Endodermal cell (in vitro differentiated cells): ENCODE measurements at places on chromosomes 16 and 17.

DNA sequence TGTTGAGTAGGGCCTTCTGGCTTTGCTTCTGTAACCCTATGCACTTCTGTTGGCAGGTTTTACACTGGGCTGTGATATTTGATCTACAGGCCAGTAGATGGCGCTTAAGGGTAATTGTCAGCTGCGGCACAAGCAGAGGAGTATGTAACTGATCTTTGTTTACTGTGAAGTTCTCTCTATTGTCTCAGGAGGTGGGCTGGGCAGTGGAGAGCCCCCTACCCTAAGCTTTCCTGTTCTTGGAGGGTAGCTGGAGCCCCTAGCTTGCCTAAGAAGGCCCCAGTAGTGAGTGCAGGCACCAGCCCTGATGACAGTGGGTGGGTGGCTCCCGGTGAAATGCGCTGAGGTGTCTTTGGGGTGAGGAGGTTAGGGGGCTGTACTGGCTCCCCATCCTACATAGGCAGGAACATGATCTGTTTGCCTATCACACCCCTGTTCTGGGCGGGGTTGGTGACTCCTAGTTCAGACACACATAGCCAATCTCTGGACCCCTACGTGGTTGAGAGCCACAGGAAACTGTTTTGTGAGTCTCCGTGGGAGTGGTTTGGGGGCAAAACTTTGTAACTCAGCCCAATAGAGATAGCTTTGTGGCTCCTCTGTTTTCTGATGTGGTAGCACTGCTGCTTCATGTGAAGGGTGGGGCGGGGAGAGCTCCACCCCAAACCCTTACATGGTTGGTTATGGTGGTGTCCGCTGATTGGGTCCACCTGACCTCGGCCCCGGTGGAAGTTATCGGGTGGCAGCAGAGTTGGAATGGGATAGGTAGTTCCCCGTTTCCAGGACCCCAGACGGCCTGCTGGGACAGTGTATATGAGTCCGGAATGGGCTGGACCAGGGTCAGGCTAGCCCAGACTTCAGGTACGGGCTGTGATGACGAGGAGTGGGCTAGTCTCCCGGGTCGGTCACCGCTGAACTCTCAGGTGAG lies 60.4 kb downstream of the SLFN11 start:
- DNase-seq, result peak; percentile 87

DNA sequence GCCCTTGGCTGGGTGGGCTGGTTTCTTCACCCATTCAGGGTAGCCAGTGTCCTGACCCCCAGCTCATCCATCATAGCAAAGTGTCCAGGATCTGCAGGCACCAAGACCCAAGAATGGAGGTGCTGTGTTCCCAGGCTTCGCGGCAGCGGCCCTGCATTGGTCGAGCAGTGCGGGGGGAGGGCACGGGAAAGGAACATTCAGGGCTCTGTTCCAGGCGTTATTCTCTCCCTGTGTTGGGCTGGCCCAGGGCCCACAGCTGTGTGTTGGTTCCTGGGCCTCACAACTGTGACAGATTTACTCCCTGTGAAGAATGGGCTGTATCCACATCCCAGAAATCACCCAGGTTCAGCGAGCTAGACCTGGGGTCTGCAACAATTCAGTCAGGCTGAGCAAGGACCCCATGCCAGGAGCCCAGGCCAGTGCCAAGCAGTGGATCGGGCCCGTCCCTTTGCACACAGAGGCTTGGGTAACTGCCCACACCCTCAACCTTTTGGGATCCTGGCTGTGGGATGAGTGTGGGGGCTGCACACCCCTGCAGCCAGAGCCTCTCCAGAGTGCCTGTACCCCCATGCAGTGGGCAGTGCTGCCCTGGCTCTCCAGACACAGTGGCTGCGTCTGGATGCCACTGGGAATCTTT lies 10.0 kb downstream of the GPT2 start:
- DNase-seq, result no peak

- peak; percentile 63 for DNase-seq
Measured at GRCh38 chr17:7559320-7560171, 996 bp downstream of the TNFSF13 start.

GRCh38 chr16:53966821-53967571 lies 263.0 kb downstream of the FTO start:
- DNase-seq, result no peak

DNA sequence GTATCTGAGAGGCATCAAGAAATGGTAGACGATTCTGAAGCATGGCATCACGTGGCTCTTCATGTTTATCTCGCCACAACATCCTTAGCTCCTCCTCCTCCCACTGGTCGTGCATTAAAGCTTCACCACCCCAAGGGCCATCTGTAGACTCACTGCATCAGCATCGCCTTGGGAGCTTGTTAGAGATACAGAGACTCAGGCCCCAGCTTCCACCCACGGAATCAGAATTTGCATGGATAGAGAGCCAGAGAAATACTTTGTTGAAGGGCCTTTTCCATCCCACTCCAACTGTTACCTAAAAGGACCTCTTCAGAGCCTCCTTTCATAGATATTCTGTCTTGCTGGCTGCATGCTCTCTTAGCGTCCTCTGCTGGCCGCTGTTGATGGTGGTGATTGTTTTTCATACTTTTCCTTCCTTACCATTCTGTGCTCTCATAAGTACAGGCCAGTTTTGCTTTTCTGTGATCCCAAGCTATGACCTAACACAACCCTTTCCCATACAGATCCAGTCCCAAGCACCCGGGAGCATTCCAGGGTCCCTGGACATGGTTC lies 1049.4 kb upstream of the EEF2KMT start:
- DNase-seq, result peak; percentile 74

DNA sequence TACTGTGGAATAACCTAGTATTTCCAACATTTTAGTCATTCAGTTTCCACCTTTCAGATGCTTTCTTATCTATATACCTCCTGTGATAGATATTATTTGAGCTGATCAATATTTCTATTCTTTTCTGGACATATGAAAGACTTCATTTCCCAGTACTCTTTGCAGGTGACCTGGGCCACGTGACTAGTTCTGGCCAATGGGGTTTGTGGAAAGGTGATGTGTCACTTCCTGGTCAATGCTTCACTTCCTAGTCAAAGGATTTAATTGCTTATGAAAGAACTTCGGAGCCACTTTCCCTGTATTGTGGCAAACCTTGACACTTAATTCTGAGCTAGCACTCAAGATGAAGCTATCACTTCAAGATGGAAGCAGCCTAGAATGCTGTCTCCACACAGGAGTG lies 248.9 kb upstream of the FOXF1 start:
- DNase-seq, result peak; percentile 52

- DNase-seq, result no peak
Measured at GRCh38 chr16:86963600-86964575, 353.3 kb downstream of the C16orf95 start.

GRCh38 chr17:2825253-2825970 lies 29.2 kb downstream of the RAP1GAP2 start:
- no peak for DNase-seq

- DNase-seq, result peak; percentile 72
Measured at GRCh38 chr16:30095166-30096078, 591 bp downstream of the YPEL3 start.

GRCh38 chr17:48241131-48241591 lies 133.6 kb downstream of the SNX11 start:
- DNase-seq, result peak; percentile 58

DNA sequence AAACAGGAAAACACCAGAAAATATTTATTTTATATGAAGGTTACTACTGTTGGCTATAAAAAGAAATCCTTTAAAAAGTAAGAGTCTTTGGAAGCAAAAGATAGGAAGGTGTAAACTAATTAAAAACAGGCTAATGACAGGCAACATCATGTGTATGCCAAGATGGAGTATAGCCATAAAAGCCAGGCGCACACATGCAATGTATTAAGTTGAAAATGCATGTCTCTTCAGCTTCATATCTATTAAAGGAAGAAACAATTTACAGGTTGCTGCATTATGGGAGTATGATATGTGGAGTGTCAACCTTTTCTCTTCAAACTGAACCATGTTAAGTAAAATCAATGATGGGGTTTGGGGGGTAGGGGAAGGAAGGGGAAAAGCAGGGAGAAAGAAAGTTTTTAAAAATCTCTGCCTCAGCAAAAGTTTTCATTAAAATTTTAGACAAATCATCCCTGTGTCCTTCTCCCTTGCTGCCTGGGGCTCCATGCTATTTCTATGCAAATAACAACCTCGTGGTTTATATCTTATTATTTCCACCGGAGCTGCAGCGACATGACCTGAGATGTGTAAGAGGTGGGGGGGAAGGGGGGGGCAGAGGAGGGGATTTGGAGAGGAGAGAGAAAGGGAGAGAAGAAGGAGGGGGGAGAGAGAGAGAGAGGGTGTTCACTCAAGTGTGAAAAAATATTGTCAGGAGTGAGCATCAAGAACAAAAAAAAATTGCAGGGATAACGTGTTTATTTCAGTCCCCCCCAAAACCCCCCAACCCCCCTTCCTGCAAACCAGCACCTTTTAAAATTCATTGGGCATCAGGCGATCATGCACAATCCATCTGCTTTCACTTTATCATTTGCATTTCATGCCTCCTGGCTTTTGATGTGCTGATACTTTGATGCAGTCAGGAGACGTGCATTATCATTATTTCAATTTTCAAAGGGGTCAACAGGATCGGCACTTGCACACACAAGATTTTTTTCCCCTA lies 197.6 kb downstream of the AATF start:
- DNase-seq, result no peak

DNA sequence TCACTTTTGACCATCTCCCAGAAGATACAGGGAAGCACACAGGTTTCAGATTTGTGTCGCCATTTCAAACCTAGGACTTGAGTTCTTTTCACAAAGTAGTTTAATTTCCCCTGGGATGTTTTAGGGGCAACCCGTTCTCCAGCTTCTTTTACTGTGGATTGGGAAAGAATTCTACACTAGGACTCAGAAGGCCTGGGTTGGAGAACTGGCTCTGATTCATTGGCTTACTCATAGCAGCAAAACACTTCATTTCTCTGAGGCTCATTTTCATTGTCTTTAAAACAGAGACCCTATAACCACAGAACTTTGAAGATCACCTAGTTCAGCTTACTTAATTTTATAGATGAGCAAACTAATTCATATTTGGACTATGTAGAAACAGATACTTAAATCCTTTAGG lies 175.9 kb upstream of the SALL1 start:
- no peak for DNase-seq

DNA sequence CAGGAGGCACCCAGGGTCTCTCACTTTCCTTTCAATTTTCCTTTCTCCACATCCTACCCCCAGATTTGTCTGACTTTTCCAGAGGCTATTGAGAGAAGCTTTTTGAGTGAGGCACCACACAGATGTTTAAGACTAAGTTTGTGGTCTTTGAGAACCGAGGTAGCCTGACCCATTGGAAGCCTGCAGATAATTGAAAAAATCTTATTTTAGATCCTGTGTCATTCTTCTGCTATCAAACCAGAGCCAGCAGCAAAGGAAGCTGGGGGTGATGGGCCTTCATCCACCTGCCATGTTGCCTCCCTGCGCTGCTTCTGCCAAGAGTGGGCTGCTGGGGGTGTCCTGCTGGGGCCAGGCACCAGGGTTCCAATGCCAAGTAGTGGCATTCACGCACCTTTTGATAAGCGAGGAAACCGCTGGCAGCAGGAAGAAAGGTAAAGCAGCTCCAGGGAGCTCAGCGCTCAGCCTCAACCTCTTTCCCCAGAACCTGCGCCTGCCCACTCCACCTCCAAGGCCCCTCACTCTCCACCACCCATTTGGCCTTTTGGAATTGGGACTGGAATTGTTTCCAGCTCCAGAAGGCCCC lies 55.6 kb downstream of the MPRIP start:
- DNase-seq, result no peak

- peak; percentile 64 for DNase-seq
Measured at GRCh38 chr16:79589601-79590102, 10.9 kb downstream of the MAF start.

- DNase-seq, result no peak
Measured at GRCh38 chr17:28368306-28368831, 1.7 kb downstream of the VTN start.

DNA sequence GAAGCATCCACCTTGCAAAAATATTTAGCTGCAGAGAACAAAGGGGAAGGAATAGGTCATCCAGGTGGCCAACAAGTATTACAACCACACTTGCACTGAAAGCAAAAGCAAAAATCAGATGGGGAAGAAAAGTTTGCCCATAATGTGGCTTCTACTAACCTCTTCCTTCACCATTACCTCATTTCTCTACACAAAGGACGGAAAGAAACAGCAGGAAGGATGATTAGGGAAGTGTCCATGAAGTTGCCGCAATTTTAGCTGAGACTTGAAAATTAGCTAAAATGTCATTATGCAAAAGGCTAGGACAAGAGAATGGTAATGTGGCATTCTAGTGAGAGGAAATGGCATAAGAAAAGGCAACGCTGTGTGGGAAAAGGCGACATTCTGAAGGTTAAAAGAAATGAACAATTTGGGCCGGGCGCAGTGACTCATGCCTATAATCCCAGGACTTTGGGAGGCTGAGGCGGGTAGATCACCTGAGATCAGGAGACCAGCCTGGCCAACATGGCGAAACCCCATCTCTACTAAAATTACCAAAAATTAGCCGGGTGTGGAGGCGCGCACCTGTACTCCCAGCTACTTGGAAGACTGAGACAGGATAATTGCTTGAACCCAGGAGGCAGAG lies 13.7 kb downstream of the KANSL1 start:
- DNase-seq, result no peak

DNA sequence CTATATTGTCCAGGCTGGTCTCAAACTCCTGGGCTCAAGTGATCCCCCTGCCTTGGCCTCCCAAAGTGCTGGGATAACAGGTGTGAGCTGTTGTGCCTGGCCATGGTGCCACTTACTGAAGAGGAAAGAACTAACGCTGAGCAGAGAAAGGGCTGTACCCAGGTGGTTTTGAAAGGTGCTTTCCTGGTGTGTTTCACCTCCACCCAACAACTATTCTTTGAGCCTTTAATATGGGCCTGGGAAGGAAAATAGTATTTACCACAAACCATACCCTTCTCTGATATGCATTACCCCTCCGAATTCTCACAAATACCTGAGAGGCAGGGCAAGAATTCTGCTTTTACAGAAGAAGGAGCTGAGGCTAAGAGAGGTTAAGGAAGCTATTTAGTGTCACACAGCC lies 24.8 kb downstream of the KPNA2 start:
- DNase-seq, result no peak

- DNase-seq, result peak; percentile 76
Measured at GRCh38 chr17:40107522-40108174, 7.3 kb upstream of the NR1D1 start.

DNA sequence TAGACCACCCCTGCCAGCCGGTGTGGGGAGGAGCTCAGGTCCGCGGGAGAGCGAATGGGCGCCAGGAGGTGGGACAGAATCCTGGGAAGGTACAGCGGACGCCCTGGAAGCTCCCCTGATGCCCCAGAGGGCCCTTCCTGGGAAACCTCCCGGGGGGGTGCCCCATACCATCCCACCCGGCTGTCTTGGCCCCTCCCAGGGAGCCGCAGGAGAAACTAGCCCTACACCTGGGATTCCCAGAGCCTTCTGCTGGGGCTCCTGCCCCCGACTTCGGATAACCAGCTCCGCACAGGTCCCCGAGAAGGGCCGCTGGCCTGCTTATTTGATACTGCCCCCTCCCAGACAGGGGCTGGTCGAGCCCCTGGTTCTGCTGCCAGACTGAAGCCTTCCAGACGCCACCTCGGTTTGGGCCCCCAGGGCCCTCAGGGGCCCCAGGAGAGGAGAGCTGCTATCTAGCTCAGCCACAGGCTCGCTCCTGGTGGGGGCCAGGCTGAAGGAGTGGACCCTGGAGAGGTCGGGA lies 3.0 kb upstream of the CBX4 start:
- no peak for DNase-seq
